ENCODE measurements at places on chromosomes 5 and 9.

DNA sequence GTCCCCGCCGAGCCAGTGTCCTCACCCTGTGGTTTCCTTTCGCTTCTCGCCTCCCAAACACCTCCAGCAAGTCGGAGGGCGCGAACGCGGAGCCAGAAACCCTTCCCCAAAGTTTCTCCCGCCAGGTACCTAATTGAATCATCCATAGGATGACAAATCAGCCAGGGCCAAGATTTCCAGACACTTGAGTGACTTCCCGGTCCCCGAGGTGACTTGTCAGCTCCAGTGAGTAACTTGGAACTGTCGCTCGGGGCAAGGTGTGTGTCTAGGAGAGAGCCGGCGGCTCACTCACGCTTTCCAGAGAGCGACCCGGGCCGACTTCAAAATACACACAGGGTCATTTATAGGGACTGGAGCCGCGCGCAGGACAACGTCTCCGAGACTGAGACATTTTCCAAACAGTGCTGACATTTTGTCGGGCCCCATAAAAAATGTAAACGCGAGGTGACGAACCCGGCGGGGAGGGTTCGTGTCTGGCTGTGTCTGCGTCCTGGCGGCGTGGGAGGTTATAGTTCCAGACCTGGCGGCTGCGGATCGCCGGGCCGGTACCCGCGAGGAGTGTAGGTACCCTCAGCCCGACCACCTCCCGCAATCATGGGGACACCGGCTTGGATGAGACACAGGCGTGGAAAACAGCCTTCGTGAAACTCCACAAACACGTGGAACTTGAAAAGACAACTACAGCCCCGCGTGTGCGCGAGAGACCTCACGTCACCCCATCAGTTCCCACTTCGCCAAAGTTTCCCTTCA is 1.4 kb downstream of the GLIS3 start:
- DNase-seq, result peak; percentile 72

- DNase-seq, result peak; percentile 32
These were observed 146.5 kb downstream of the CD180 start for GRCh38 chr5:67050125-67050524.

DNA sequence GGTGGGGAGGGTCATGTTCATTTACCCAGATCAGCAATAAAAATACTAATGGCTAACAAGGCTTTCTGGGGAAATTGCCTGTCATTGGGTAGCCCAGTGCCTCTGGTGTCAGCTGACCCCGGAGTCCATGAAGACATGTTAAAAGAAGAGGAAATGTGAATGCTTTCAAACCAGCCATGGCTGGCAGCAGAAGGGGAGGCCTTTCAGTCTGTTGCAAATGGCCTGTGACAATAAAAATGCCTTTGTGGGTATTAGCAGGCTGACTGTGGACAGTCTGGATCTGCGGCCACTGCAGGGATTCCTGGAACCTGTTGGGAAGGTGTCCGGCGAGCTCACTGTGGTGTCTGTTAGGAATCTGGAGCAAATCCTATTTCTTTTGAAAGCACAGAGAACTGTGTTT is 7.5 kb downstream of the ABL1 start:
- no peak for DNase-seq

- DNase-seq, result no peak
These were observed 512.1 kb upstream of the MEF2C start for GRCh38 chr5:89395111-89395510.

GRCh38 chr5:111229871-111230810 is 6.0 kb downstream of the CAMK4 start:
- no peak for DNase-seq

DNA sequence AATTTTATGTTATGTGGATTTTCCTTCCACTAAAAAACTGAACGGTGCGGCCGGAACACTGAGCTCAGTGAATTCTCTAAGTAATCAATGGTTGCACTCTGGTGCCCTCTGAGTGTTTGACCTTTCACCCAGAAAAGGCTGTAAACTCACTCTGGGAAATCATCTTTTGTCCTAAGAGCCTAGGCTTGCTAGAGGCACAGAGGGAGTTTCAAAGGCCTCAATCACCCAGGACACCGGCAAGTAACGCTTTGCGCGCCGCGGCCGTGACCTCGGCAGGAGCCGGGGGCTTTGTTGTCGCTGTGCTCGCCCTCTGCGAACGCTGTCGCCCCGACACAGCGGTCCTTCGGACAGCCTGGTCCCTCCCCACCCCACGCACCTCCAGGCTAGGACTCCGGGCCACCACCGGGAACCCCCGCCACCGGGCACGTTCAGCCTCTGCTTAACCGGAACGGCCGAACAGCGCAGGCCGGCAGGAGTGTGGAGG is 703 bp downstream of the ISCA1 start:
- peak; percentile 27 for DNase-seq

- DNase-seq, result peak; percentile 75
These were observed 88.7 kb upstream of the FAM169A start for GRCh38 chr5:74954919-74955318.
